ENCODE measurements at places on chromosomes 11 and 22.
A peak's percentile ranks its signal among the peaks of the same experiment; 100 is the strongest.

DNA sequence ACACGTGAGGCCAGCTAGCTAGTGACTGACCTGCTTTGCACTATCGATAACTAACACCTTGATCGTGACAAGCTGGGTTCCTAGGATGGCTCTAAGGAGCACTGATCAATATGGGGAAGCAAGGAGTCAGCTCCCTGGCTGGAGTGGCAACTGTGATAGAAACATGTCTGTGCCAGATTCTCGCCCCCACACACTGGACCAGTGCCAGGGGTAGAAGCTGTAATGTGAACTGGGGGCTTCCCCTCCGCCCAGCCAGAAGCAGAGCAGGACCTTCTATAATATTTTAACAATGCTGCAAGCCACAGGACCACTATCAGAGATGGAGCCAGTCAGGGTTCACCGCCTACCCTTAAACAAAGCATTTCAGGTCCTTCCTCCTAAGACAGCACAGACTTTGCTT is 96.5 kb downstream of the DSCAML1 start:
- DNase-seq, result no peak

- DNase-seq, result no peak
These were observed 9.1 kb upstream of the CCDC34 start for GRCh38 chr11:27372164-27372563.

GRCh38 chr11:132859306-132859705 is 673.0 kb downstream of the OPCML start:
- DNase-seq, result no peak

DNA sequence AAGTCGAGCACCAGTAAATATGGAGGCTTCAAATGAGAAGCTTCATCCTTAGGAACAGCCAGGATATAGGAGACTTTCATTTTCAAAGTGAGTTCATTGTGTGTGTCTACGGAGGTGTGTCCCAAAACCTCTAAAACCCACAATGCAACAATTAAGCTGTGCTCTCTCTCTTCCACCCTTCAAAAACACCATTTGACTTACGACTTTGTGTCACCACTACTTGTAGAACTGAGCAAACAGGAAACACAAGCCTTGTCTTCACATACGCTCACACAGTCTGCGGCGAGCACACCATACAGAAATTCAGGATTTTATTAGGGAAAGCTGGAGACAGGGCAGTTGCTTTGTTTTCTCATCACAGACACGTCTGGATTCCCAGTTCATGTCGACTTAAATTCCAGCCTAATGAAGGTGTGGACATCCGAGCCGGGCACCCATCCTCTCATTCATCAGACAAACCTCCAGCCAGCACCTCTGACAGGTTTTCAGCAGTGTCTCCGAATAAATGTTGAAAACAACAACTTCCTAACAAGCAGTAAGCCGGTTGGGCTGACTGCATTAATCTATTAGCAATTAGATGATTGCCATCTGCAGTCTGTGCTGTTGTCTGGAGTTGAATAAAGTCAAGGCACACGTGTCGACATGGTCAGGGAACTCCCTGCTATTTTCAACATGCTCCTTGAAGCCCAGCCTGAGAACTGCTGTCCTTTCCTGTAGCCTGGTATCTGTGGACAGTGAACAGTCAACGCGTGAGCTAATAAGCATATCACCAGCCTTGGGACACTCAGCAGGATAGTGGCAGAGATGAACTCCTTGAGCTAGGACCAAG is 1411.1 kb downstream of the BRD1 start:
- DNase-seq, result no peak

DNA sequence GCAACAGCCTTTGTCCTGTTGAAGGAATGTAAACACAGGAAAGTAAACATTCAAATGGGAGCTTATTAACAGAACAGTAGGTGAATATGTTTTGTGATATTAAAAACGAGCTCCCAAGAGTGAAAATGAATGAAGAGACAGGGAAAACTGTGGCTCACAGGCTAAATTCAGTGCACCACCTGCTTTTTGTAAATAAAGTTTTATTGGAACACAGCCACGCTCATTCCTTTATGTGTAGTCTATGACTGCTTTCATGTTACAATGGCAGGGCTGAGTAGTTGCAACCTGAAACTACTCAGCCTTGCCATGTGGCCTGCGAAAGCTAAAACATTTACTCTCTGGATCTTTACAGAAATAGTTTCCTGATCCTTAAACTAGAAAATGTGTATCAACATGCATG is 136.9 kb downstream of the MYO18B start:
- no peak for DNase-seq

- DNase-seq, result no peak
These were observed 532.2 kb upstream of the CCDC90B start for GRCh38 chr11:83818349-83818748.

GRCh38 chr11:2367266-2368160 is 9.6 kb upstream of the CD81 start:
- DNase-seq, result no peak

- DNase-seq, result no peak
These were observed 624.5 kb downstream of the TBC1D22A start for GRCh38 chr22:47386812-47387510.

DNA sequence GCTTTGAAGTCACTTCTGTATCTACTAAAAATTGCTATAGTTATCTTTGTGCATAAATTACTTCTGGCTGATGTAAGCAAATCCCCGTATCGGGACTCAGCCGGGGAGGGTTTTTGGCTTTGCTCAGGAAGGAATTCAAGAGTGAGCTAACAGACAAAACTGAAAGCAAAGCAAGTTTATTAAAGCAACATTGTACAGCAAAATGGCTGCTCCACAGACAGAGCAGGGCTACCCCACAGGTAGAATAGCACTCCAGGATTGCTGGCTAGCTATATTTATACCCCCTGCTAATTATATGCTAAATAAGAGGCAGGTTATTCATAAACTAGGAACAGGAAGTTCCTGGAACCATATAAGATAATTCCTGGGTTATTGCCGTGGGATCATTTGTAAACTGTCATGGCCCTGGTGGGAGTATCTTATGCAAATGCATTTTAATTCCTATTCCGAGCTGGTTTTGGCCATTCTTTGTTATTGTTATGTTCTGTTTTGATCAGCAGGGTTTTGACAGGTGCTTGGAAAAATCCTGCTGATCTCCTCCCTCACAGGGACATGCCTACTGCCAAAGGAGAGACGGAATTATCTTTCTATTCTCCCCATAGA is 15.2 kb downstream of the MIF start:
- DNase-seq, result no peak

DNA sequence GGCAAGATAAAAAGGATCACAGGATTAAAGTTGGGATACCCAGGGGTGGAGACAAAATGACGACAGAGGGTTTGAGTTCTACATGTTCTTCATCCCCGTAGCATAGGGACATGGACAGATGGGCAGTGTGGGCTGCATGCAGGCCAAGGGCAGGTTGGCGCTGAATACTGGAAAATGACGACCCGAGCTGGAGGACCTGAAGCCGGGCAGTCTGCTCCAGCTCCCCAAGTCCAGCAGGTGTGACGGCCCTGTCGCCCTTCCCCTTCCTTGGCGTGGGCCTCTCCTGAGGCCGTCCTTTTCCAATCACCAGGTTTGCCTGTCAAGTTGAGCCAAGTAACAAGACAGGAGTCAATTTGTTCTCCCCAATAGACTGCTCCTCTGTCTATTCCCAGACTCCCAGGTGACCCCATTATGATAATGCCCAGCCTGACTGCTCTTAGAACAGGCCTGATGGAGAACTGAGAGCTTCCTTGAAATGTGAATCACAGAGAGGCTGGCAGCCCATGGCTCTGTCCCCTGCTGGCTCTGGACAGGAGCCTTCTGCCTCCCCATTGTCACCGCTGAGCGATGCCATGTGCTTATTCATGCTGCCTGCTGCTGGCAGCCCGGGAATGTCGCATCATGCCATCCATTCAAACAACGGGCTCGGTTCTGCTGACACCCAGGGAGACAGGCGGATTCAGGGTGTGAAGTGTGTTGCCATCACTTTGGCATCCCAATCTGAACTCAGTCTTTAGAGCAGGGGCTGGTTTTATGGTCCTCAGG is 392.1 kb downstream of the NTM start:
- peak; percentile 52 for DNase-seq

DNA sequence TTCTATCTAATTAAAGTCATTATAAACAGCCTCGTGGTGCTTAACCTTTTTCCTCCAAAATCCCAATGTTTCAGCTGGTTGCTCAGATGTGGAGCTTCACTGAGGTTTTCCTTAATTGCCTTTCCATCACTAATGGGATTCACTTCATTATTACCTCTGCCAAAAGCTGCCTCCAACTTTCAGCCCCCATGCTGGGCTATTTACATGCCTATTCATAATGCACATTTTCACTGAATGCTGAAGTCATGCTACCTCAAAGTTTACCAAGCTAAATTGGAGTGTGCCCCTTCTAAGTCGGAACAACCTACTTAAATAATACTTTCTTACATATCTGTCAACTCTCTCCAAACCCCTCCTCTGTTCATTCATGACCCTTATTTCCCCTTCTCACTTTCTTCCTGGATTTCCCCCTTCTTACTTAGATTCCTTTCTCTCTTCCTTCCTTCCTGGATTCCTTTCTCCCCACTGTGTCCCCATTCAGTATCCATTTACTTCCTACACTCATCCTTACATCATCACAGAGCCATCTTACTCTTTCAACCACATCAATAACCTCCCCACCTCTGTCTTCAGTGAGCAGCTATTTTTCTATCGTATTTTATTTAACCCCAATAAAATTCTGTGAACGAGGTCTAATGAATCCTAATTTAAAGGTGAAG is 887.3 kb upstream of the TENM4 start:
- no peak for DNase-seq

GRCh38 chr22:29124777-29125442 is 52.1 kb downstream of the KREMEN1 start:
- no peak for DNase-seq

- DNase-seq, result no peak
These were observed 20.0 kb upstream of the LINC01488 start for GRCh38 chr11:69461272-69461962.

GRCh38 chr11:68988491-68988890 is 7.7 kb upstream of the MRGPRD start:
- peak; percentile 4 for DNase-seq

- peak; percentile 67 for DNase-seq
These were observed 193.4 kb upstream of the BLID start for GRCh38 chr11:122309262-122309925.

DNA sequence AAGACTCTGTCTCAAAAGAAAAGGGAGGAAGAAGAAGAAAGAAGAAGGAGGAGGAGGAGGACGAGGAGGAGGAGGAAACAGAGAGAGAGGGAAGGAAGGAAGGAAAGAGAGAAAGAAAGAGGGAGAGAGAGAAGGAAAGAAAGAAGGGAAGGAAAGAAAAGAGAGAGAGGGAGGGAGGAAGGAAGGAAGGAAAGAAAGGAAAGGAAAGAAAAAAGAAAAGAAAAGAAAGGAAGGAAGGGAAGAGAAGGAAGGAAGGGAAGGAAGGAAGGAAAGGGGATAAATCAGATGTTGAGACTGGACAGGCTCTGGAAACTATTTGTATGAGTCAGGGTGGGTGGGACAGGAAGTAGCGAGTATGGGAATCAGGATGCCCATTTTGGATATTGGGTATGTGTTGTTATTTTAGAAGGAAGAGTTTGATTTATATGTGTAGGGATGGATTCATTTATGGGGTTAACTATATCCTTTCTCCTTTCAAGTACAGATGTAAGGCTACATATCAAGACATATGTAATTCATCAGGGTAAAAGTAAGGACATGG is 6.0 kb upstream of the RPL3 start:
- no peak for DNase-seq

- no peak for DNase-seq
These were observed at the start of gene CRYBB3 for GRCh38 chr22:25199731-25200520. Gene CRYBB3, plus strand, starts transcription at chr22:25199858. Its CDS starts 1,539 bp downstream, at chr22:25201397.

Data from hippocampal formation (tissue), 2 donors.